Activated T-cell treated with anti-CD3 and anti-CD28 coated beads for 24 hours (primary cell): ENCODE measurements at places on chromosomes 1 and 21.

DNA sequence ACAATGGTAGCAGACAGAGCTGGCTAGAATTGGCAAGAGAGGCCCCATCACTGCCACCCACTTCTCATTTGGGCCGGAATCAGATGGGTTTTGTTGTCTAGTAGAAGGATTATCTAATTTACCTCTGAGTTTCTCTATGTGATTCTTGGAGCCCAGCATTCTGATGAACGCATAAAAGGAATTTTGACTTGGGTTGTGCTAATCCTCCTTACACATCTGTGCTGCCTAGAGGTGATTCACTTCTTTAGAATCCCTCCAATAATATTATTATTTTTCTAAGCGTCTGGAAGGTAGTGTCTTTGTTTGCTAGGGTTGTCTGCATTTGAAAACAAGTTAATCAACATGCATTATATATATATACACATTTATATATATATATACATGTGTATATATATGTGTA lies 118.1 kb downstream of the RUNX1 start:
- no peak for DNase-seq

- no peak for DNase-seq
Observed at GRCh38 chr1:62077821-62078220, 116.8 kb upstream of the L1TD1 start.

- no peak for DNase-seq
Observed at GRCh38 chr1:171128463-171128862, 37.8 kb downstream of the FMO3 start.

- DNase-seq = no peak
Observed at GRCh38 chr1:172378109-172378760, 42.2 kb upstream of the C1orf105 start.

DNA sequence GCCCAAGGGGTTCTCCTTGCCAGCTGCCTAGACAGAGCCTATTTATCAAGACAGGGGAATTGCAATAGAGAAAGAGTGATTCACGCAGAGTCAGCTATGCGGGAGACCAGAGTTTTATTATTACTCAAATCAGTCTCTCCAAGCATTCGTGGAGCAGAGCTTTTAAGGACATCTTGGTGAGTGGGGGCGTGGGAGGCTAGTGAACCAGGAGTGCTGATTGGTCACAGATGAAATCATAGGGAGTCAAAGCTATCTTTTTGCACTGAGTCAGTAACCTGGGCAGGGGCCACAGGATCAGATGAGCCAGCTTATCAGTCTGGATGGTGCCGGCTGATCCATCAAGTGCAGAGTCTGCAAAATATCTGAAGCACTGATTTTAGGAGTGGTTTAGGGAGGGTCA lies 64.8 kb upstream of the MRPS6 start:
- DNase-seq = peak; percentile 42

DNA sequence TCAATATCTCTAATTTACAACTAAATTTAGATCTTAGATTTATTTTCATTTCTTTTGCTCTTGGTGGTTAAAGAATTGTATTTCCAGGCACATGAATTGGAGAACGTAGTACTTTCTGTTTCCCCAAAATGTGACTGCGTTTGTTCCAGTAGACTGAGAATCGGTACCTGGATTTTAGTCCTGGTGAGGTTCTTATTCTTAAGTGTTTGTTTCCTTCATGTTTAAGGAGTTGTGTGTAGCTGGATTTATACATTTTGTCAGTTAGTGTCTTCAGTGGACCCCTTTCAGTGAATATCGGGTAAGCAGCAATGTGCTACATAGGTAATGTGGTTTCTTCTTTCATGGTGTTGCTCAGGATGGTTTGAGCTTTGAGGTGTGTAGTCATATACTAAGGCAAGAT lies 6.8 kb downstream of the MIER1 start:
- no peak for DNase-seq

GRCh38 chr1:19957779-19958178 lies 21.6 kb downstream of the PLA2G2A start:
- DNase-seq = no peak

DNA sequence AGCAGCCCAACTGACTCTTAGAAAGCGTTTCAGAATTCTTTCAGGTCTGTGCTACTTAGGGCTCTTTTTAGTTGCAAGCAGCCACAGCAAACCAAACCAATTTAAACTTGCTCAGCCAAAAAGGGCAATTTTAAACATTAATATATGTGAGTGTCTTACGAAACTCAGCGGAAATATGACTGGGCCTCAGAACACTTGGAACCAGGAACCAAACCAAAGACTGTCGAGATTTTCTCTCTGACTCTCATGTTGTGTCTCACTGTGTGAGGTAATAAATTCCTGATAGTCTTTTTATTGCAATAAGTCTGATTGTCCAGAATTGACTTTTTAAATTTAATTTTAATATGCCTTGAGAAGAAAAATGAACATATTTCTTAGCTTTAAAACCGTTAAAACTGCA lies 122.3 kb downstream of the SYF2 start:
- DNase-seq = no peak

- no peak for DNase-seq
Observed at GRCh38 chr1:74113333-74113732, 84.6 kb downstream of the LRRIQ3 start.

- no peak for DNase-seq
Observed at GRCh38 chr1:32020339-32020738, 6.7 kb downstream of the KHDRBS1 start.

DNA sequence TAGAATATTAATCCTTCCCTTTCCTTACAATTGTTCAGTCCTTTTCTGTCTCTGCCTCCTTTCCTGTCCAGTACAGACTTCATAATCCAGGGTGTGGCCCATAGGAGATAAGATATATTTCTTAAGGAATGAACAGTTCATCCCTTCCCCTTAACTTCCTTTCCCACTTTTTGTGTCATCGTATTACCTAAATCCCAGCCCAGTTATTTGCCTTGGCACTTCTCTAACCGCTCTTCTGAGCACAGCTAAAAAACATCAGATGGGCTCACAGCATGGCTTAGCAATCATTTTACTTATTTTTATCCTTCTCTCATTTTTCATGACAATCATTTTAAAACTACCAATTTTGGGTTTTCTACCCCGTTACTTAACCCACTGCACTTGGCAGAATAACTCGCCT lies 39.6 kb downstream of the F3 start:
- no peak for DNase-seq

DNA sequence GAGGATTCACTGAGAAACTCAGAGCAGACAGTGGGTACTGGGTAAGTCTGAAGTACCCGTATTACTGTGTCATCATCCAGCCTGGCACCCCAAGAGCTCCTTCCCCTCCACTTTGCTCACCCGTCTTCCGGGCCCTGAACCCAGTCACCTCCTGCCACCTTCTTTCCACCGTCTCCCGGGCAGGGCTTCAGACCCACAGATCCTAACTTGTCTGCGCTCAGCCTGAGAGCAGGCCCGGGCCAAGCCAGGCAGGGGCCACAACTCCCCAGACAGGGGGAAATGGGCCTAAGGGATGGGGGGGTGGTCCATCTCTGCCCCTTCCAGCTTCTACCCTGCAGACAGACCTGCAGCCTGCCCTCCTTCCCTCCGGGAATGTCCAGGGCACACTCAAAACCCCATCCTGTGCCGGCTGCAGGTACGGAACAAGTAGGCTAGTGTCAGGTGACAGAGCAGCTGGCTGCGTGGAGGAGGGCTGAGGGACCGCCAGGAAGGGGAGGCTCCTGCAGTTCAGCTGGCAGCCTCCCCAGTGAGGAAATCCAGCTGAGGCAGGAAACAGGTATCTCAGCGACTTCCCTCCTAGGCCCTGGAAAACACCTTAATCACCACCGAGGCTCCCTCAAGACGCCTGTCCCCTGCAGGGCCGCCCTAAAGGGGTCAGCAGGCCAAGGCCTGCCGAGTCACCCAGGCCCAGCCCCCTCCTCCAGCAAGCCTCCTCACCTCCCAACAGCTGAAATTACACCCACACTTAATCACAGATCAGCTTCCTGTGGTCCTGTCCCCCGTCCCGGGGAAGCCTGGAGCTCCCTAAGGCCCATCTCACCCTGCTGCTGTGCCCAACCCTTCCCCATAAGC lies 3.5 kb downstream of the HSPG2 start:
- no peak for DNase-seq

GRCh38 chr1:147892731-147893214 lies 9.8 kb upstream of the GJA8 start:
- DNase-seq = no peak

DNA sequence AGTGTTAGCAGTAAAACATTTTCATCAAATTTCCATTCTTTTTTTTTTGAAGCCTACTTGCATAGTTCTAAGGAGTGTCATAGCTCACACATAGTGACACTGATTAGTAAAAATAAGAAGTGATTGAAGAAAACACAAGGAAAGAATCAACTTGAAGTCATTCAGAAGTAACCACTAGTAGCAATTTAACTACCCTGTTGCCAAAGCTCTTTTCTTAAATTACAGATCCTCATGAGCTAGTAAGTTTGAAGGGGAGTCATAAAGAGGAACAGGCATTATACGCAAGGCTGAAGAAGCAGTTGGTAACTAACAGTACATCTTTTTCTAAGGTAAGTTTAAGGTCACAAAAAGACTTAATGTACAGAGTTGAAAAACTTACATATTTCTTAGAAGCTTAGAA lies 332.2 kb downstream of the CHRM3 start:
- no peak for DNase-seq

- DNase-seq = no peak
Observed at GRCh38 chr1:162383091-162383490, 1.6 kb downstream of the C1orf226 start.

- no peak for DNase-seq
Observed at GRCh38 chr1:2270260-2271100, 42.4 kb downstream of the SKI start.
